A172 (cell line): ENCODE measurements at places on chromosomes 13 and 19. TPM values are rescaled to one million over a fixed set of nuclear protein-coding genes. Genes with fewer than 3 reads are reported as not detected.

- no peak for DNase-seq
These were observed 356.5 kb downstream of the NALCN start for GRCh38 chr13:101059793-101060192.

DNA sequence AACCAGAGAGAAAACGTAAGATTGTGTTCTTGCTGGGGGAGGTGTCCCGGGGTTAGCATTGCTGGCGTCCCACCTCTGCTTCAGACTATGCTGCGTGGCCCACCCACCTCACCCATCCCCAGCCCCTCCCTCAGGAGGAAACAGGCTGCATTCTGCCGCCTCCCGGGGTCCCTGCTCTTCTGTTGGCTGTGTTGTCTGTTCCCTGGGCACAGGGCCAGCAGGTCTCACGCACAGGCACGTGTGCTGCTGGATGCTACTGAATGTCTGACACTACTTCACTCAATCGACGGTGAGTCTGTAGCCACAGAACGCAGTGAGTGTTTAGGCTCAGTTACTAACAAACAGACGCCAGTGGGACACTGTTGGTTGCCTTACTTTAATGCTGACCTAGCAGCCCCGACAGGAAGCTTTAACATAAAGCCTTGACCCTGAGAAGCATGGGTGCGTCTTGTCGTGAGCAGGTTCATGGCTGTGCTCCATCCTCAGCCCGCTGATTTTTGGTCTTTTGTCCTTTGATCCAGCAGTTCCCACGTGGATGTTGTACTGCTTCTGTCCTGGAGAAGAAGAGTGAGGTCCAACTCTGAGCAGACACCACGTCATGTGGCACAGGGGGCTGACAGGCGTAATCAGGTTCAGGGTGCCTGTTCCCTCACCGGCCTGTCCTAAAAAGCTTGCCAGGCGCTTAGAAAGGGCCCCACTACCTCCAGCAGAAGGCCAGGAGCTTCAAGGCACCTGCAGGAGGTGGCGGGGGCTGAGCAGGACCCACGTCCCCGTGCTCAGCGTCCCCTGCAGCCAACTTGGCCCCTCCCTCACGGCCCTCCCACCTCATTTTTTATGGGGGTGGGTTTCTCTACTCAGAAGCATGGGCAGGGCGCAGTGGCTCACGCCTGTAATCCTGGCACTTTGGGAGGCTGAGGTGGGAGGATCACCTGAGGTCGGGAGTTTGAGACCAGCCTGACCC, 26.0 kb downstream of the NAXD start:
- DNase-seq: no peak

GRCh38 chr13:46530084-46530935, 22.7 kb upstream of the LRCH1 start:
- peak; percentile 29 for DNase-seq

- DNase-seq: no peak
These were observed 30.3 kb downstream of the USPL1 start for GRCh38 chr13:30647824-30648521.

GRCh38 chr19:18612051-18612771, 459 bp upstream of the TMEM59L start:
- no peak for DNase-seq

DNA sequence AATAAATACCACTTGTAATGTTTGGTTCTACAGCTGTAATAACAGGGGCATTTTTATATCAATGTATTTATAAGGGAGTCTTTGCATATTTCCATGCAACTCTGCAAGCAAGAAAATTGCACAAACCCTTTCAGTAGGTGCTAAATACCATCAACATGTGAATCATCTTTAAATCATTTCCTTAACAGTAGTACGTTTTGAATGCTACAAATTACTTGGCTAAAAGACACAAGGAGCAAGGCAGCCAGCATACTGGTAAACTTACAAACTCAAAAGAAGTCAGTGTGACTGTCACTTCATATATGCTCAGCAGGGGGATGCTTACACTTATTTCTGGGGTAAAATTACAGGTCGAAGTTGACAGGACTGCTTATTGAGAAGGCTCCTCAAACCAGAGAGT, 402.4 kb downstream of the EFNB2 start:
- peak; percentile 58 for DNase-seq

DNA sequence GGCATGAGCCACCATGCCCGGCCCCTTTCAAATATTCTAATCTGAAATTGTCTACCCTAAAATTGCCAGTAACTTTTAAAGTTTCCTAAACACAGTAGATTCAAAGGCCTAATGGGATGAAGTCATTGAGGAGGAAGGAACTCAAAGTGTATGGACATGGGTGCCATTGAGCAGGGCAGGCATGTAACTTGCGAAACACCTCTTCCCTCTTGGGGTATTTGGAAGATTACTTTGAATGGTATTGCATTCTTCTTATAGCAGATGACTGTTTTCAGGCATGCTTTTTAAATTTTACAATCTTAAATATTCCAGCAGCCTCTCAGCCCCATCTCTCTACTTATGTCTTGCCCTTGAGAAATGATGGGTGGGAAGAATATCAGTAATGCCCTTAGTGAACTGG, 21.0 kb downstream of the TM9SF2 start:
- DNase-seq: no peak

- DNase-seq: peak; percentile 84
These were observed 1.0 kb downstream of the GPR108 start for GRCh38 chr19:6736169-6736916.

- DNase-seq: no peak
These were observed 209.1 kb downstream of the DIAPH3 start for GRCh38 chr13:59954601-59955000.

- no peak for DNase-seq
These were observed 324.9 kb upstream of the GPC6 start for GRCh38 chr13:92901739-92902138.

- no peak for DNase-seq
These were observed 362.4 kb downstream of the ENOX1 start for GRCh38 chr13:43424412-43424811.

DNA sequence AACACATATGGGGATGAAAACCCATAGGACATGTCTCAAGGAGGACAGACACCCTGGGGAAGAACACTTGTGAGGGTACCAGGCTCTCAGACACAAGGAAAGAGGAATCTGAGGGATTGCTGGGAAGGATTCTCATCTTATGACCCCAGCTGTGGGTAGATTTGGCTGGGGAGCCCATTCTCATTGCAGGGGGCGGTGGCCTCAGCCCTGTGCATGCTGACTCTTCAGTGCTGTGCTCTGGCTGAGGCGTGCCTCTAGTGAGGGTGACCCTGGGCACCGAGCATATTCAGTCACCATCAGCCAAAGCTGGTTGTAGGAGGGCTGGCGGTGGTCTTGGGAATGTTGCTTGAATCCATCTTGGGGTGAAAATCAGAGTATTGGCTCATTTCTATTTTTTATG, 140.7 kb downstream of the TM9SF2 start:
- no peak for DNase-seq

DNA sequence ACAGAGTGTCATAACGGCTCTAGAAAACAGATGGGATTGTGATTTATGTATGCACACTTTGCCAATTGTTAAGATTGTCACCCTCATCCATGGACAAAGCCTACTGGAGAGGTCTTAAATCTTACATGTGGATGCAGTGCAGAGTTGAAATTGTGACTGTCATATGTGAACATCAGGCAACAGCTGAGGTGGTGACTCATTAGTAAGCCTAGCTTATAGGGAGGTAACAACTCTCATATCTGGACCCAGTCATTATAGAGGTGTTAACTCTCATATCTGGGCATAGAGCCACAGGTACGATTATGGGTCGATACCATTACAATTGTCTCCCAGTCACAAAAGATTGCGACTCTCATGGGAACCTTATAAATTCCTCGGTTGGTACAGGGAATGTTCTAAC, 29.8 kb upstream of the ZNF254 start:
- no peak for DNase-seq

GRCh38 chr19:43439032-43439708, 24.5 kb downstream of the TEX101 start:
- DNase-seq: peak; percentile 98

- peak; percentile 51 for DNase-seq
These were observed 16.3 kb upstream of the GPR183 start for GRCh38 chr13:99323488-99323887.

DNA sequence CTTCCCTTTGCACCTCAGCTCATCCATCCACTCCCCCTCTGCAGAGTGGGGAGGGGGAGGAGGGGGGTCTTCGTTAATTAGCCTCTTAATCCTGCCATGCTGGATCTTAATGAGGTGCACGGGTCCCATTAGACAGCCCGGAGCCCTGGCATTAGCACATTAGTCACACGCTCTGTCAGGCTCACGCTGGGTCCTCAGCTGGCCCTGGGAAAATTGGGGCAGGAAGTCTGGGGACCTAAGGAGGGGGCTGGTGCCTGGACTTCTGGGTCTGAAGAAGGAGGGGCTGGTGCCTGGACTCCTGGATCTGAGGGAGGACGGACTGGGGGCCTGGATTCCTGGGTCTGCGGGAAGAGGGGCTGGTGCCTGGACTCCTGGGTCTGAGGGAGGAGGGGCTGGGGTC, 444 bp upstream of the NCCRP1 start:
- no peak for DNase-seq

DNA sequence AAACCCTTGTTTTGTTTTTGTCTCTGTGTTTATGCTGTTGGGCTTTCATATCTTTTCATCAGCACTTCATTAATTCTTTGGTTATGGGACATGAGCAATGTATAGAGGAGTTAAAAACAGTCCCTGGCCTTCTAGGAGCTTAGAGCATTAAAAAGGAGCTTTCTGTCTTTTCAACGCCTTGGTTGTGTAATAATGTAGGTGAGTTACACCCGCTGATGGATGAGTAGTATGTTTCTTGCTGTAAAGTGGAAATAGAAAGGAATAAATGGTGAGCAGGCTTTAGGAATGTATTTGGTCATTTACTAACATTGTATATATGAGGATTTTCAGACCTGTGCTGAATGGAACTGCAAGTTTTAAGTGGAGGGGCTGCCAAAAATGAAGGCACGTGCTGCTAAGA, 121.5 kb upstream of the RNF113B start:
- DNase-seq: no peak

GRCh38 chr13:52194184-52194868, 34.9 kb upstream of the NEK3 start:
- peak; percentile 66 for DNase-seq

GRCh38 chr19:50414864-50415660, 3.7 kb upstream of the SPIB start:
- peak; percentile 22 for DNase-seq

- DNase-seq: no peak
These were observed 4.1 kb downstream of the SLC10A2 start for GRCh38 chr13:103062079-103062478.

- no peak for DNase-seq
These were observed 1.9 kb downstream of the TBC1D17 start for GRCh38 chr19:49879243-49879963.

DNA sequence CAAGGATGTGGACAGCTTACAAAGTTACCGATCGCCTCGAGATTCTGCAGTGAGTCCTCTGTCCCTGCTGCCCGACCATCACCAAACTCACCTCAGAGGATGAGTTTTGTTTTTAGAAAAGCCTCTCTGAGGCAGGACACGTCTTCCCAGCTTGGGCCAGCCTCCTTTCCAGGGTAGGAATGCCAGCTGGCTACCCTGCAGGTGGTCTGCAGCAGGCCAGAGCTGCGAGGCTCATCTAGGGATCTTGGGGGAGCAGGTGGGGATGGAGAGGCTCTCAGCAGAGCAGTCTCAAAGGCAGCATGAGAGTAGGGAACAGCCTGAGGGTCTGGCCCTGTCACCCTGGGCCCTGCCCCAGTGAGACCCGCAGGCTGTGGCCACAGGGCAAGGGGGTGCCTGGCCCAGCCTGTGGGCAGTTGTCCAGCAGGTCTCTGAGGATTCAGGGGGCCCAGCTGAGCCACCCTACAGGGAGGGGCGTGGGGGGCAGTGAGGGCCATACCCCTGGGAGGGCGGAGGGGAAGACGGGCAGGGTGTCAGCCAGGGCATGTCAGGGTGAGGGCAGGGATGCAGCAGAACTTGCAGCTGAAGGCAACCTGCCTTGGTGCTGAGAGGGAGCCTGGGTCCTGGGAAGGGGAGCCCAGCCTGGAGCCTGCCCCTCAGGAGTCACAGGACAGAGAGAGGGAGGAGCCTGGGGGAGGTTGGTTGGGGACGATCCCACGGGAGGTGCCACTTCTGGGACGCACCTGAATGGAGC, 57.3 kb upstream of the TPM4 start:
- DNase-seq: no peak

DNA sequence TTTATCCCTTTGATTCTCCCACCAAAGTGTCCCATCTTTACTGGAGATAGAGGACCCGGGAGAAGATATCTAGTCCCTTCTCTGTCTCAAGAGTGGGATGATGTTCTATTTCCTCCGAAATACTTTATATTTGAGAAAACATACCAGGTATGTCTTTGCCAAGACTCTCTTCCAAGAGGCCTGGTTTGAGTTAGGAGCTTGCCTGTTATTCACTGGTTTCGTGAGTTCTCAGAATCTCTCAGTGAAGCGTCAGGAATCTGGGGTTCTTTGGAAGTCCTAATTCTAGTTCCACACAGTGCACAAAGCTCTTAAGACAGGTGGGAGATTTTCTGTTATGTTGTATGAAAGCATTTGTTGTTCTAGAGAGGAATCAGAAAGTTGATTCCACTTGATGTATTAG, 182.0 kb downstream of the DNAJC15 start:
- no peak for DNase-seq

- DNase-seq: no peak
These were observed 9.7 kb downstream of the PALM start for GRCh38 chr19:718251-718951.

DNA sequence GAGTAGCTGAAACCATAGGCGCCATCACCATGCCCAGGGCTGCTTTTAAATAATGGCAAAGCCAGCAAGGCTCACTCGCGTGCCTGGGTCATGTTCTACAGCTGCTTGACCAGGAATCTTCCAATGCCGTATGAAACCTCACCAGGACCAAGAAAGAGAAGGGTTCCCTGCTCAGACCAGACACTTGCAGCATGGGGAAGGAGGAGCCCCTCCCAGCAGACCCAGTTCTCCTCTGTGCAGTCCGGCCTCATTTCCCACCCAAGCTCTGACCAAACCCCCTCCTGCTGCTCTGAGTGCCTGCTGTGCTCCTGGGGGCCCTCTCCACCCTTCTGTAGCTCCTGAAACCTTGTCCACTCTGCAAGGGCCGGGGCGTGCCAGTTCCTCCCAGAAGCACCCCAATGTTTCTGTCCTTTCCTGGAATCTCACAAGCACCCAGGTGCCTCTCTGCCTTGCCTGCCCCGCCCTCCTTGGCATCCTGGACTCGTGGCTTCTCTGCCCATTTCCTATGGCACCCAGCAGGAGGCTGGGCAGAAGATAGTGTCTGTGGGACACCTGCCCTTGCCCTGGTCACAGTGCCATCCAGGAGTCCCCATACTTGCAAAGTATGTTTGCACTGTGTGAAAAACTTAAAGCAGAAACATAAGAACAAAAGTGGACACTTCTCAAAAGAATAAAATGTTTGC, 6.8 kb upstream of the SLC7A9 start:
- DNase-seq: peak; percentile 39

Gene ZNF121
- 39.4 and 41.5 TPM in 2 replicates for total RNA-seq

Gene NTN5
- total RNA-seq: not detected in 2 replicates

Gene DIRAS1
- 14.9 and 18.3 TPM in 2 replicates for total RNA-seq

Gene MEF2B
- not detected in 2 replicates for total RNA-seq

Gene SPC24
- 109 and 113 TPM in 2 replicates for total RNA-seq

Gene PSG2
- 0.19 TPM in 1 of 2 replicates, not detected in the other for total RNA-seq

Gene CLIP3
- 5.7 and 6.7 TPM in 2 replicates for total RNA-seq

Gene UPK1A
- total RNA-seq: 0.17 TPM in 1 of 2 replicates, not detected in the other

Gene LGALS4
- not detected in 2 replicates for total RNA-seq

Gene NLRP7
- total RNA-seq: not detected in 2 replicates

Gene FGF22
- total RNA-seq: 0.17 TPM in 1 of 2 replicates, not detected in the other

Gene DOCK9
- total RNA-seq: 51.0 and 153 TPM in 2 replicates

Gene SLC17A7
- 0.12 TPM in 1 of 2 replicates, not detected in the other for total RNA-seq

Gene TMEM221
- total RNA-seq: 0.07 TPM in 1 of 2 replicates, not detected in the other

Gene HSPB6
- 0.07 and 0.72 TPM in 2 replicates for total RNA-seq

Gene PLIN4
- 0.17 TPM in 2 replicates for total RNA-seq
